ENCODE measurements at places on chromosomes 3 and 15.

GRCh38 chr3:151925876-151926275 lies 52.4 kb downstream of the SUCNR1 start:
- no peak for DNase-seq

DNA sequence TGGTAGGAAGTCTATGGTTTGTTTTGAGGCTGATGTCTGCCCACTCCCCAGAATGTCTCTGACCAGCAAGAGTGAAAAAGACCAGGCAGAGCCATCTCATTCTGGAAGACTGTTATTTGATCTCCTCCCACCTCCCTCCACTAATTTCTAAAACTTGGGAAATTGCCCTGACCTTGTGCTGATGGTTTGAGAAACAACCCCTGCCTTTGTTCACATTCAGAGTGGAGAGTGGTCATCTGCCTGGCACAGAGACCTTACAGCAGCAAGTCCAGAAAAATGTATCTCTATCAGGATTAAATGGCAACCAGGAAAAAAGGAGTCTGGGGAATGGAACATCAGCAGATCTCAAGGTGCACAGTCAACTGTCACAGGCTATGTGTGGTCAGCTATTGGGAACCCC lies 25.7 kb downstream of the SPATA12 start:
- DNase-seq: no peak

- no peak for DNase-seq
Observed at GRCh38 chr3:161821591-161821990, 325.0 kb downstream of the OTOL1 start.

DNA sequence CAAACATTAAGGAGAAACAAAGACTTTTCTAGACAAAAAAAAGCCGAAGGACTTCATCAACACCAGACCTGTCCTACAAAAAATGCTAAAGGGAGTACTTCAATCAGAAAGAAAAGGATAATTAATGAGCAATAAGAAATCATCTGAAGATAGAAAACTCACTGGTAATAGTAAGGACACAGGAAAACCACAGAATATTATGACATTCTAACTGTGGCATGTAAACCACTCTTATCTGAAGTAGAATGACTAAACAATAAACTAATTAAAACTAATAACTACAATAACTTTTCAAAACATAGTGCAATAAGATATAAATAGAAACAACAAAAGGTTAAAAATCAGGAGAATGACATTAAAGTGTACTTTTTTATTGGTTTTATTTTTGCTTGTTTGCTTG lies 584.5 kb upstream of the CCDC54 start:
- no peak for DNase-seq

DNA sequence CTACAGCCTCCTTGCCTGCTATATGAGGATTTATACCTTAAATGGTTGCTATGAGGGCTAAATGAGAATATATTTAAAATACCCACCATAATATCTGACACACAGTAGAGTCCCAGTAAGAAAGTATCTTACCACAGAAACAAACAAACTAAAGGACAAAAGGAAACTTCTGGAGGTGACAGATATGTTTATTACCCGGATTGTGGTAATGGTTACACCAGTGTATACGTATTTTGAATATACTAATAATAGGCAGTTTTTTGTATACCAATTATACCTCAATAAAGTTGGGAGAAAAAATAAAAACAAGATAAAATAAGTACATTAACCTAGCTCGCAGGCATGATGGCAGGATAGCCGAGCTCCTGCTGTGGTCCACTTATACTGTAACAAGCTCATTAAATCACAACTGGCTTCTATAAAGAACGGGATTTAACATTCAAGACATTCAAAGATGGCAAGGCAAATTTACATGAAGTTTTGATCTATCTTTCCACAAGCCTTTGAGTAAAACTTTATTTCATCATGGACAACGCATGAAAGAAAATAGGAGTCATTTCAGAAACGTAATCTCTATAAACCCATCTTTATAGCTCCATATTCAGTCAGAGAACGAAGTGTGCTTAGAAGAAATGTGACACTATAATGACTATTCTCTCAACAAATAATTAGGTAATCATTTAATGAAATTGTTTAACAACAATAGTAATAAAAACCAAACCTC lies 1.5 kb downstream of the RPN1 start:
- no peak for DNase-seq

Measured in WERI-Rb-1 (cell line).